ENCODE measurements at places on chromosomes 7 and 10.
A peak's percentile ranks its signal among the peaks of the same experiment; 100 is the strongest.

DNA sequence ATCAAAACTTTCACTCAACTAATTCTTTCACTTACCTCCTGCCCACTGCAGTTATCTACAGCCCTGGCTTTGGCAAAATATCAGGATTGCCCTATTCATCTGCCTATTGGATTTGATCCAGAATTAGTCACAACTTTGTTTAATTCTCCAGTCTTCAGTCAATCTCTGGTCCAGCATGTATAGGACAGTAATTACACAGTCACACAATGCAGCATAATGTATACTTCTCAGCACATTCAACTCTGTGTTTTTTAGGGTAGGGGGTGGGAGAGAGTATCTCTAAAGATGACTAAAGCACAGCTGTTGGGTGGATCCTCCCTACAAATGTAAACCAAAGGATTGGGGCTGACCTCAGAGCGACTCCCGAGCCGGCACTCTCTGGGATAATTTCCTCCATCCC is 17.7 kb upstream of the NRP1 start:
- DNase-seq = no peak

DNA sequence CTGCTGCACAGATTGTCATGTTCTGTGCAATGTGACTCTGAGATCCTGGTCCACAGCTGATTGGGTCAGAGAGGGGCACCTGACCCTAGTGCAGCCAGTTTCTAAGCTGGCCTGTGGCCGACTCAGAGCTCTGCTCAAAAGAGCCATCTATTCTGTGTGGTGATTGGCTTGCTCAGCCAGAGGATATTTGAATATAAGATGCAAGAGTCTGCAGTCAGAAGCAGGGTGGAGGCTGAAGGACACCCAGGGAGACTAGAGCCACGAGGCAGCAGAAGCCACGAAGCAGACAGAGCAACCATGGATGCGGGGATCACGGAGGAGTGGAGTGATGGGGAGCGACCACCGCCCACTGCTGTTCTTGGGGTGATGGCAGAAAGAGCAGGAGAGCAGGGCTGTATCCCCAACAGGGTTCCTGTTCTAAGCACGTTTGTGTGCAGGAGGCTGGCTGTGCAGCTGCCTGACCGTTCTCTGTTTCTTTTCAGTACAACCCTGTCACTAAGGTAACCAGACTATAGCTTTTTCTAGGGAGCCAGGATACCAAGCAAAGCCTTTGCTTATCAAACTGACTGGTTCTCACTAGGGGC is 19.5 kb upstream of the RHEB start:
- DNase-seq = no peak

DNA sequence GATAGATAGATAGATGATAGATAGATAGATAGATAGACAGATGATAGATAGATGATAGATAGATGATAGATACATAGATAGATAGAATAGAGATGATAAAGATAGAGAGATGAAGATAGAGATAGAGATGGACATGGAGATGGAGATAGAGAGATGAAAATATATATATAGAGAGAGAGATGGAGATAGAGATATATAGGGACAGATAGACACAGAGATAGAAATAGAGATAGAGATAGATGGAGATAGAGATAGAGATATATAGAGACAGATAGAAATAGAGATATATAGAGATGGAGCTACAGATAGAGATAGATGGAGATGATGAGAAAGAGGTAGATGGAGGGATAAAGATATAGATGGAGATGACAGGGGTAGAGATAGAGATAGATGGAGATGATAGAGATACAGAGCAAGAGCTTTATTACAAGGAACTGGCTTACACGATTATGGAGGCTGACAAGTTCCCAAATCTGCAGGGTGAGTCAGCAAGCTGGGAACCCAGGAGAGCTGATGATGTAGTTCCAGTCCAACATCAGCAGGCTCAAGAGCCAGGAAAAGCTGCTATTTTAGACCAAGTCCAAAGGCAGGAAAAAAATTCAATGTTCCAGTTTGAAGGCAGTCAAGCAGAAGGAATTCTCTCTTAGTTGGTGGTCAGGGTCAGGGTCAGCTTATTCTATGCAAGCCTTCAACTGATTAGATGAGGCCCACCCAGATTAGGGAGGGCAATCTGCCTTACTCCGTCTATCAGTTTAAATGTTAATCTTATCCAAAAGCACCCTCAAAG is 37.1 kb downstream of the CAV1 start:
- no peak for DNase-seq

DNA sequence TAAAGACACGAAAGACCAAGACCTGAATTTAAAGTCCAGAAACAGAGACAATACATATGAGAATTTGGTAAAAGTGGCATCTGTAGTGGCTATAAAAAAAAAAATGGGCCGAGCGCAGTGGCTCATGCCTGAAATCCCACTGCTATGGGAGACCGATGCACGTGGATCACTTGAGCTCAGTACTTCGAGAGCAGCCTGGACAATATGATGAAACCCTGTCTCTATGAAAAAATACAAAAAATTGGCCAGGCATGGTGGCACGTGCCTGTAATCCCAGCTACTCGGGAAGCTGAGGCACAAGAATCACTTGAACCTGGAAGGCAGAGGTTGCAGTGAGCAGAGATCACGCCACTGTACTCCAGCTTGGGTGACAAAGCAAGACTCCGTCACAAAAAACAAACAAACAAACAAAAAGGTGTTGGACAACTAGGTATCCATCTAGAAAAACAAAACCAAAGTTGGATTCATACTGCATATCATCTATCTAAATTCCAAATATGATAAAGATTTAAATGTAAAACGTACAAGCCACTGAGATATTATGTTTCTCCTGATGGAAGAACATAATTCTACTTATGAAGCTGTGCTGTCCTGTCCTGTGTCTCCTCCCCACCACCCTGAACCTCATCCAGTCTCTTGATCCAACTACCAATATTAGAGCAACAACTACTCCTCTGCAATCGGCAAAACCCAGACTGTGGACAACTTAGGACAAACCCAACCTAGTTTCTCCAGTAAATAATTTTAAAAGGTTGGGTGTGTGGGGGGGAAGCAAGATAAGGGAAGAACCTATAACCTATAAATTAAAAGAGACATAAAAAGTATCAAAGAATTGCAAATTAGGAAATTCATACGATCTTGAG is 53.7 kb downstream of the ATAD1 start:
- no peak for DNase-seq

DNA sequence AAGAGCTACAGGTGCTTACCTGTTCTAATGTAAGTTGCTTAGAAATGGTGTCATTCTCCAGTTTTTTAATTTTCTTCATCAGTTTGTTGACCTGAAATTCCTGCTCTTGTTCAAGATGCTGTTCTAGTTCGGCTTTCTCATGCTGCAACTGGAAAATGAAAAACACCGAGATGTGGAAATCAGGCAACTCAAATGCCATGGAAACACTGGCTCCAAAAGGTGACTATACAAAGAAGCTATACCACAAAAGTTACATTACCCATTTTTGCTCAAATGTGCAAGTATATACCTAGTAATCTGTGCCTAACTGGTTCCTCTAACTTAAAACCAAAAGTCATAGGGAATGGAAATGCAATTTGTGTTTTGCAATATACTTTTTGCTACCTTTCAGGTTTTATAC is 73.8 kb downstream of the CCDC6 start:
- no peak for DNase-seq

- DNase-seq = no peak
Observed at GRCh38 chr7:134618756-134619530, 27.7 kb upstream of the BPGM start.

- DNase-seq = peak; percentile 67
Observed at GRCh38 chr10:101050208-101051069, 11.3 kb upstream of the KAZALD1 start.
